HEK293T (cell line): ENCODE measurements at places on chromosomes 5 and 9.

DNA sequence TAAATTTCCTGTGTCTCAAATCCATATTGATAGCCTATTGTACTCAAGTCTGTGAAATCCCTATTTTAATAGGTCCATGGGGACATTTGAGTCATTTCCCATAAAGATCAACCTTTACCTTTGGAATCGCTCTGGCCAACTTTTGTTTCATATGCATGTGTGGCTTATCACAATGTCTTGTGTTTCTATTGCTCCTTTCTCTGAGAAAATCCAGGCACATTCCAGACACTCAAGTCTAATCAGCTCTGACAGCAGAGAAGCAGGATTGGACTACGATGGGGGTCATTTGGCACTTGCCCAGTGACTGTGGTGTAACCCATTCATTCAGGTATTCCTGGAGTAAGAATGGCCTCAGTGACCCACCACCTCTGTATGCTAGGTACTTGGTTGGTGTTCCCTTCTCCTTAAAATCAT, 48.4 kb downstream of the ACTBL2 start:
- no peak for DNase-seq

GRCh38 chr9:132588501-132589147, 6.2 kb downstream of the BARHL1 start:
- DNase-seq = no peak

DNA sequence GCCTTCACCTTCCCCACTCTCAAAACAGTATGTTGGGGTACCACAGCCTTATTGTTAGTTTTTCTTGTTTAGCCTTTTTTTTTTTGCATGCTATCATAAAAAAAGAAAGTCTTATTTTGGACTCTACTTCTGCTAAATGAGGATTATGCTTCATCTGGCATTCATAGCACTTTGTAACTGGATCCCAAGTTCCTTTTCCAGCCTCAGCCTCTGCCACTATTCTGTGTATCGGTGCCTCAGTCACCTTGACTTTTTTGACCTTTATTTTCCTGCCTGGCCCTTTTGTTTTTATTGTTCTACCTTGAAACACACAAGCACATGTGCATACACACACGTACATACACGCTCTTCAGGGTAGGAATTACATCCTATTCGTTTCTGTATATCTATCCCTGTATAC, 8.5 kb upstream of the MAML1 start:
- no peak for DNase-seq

GRCh38 chr5:11494340-11494739, 409.9 kb downstream of the CTNND2 start:
- no peak for DNase-seq

- DNase-seq = no peak
Measured at GRCh38 chr9:94081435-94081834, 2.8 kb upstream of the PTPDC1 start.

DNA sequence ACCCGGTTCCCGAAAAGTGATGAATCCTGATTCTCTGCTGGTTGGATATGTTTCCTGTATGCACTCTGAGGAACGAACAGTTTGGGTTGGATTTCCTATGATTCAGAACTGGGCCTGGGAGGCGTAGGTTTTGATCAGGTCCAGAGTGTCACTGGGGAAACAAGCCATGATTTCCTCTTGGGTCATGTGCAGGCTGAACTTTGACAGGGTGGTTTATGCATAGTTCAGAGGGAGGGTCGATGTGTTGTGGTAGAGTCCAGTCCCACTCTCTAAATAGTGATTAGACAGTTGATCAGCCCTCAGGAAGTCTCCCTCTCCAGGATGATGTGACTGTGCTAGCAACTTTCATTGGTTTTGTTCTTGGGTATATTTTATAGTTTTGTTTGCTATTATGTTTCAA, 17.4 kb downstream of the ATG10 start:
- DNase-seq = no peak

DNA sequence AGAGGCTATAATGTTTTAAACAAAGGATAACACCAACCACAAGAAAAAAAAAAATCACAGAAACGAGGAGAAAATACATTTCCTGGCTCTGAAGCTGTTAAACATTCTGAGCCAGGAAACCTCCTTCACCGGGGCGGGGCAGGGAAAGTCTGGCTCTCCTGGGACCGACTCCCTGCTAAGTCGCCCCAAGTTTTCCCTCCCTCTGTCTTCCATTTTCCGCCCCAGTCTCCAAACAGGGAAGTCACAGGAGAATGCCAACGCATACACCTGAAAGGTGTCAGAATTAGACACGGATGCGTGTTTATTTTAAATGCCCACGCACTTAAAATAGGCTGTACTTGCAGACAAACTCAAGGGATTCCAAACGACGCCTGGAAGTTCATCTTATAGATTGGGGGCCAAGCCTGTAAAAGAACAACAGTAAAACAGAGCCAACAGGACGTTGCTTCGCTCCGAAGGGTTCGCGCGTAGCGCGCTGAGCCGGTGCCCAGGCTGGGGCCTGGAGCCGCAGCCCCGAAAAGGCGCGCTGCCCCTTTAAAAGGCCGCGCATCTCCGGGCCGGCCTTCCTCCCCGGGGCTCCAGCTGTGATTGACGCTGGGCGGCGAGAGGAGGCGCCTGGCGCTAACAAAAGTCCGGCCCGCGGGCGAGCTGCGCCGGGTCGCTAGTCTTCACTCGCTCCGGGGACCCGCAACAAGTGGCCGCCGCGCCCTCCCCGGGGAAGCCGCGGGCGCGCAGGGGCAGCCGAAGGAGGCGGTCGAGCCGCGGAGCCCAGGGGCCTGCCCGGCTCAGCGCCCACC, at the start of gene FBXL7:
Gene FBXL7 (plus strand): TSS at position 653 of the 797 bp plus-strand sequence.
- DNase-seq = peak; percentile 69

DNA sequence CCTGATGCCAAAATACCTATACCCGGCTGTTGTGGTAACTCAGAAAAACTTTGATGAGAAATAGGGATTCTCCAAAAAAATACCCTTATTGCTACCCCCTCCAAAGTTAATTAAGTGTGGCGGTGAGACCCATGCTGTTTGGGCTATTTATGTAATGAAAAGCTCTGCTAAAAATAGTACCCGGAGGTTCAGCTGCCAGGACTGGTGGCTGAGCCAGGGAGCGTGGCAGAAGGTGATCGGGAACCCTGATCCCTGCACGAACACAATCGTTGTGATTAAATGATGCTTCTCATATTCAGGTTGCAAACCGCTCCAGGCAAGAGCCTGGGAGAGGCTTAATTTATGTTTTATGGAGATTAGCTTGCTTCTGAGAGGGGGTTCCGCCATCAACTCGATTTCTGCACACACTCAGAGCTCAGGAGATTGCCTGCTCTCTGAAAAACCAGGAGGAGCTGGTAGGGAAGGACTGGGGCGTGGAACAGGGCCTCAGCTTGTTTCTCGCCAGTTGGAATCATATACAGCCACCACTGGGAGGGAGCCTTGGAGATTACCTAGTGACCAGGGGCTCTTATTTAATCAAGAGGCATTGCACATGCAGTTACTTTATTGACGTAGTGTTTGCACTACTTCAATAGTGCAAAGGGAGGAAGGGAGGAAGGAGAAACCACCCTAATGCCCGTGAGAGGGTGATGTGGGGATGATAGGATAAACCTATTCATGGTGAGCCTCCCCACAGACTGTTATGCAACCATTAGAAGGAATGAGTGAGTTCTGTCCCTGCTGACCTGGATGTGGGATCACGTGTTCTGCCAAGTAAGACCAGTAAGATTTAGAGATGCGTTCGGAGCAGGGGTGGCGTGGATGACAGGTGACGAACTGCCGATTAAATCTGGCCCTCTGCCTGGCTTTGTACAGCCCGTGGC, 23.4 kb downstream of the HRH2 start:
- no peak for DNase-seq

DNA sequence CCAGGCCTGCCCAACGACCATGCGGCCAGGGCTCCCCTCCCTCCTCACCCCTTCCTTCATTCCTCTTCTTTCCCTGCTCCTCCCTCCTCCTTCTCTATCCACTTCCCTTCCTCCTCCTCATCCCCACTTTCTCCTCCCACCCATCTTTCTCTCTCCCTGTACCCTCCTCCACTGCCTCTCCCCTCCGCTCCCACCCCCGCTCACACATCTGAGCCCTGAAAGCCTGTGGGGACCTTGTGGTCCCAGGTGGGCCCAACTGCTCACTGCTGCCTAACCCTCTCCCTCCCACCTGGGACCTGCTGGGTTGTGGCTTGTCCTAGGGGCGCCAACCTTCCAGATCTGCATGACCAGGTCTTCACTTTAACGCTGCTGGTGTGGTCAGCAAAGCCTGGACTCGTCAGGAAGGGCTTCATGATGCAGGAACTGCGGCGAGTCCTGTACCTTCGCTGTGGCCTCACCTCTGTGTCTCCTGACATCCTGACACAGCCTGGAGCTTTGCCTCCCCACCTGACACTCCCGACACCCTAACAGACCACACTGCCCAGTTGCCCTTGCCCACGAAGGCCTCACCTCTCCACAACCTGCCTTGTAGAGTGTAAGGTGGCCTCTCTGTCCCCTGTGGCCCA, 34.6 kb downstream of the C5orf15 start:
- no peak for DNase-seq

DNA sequence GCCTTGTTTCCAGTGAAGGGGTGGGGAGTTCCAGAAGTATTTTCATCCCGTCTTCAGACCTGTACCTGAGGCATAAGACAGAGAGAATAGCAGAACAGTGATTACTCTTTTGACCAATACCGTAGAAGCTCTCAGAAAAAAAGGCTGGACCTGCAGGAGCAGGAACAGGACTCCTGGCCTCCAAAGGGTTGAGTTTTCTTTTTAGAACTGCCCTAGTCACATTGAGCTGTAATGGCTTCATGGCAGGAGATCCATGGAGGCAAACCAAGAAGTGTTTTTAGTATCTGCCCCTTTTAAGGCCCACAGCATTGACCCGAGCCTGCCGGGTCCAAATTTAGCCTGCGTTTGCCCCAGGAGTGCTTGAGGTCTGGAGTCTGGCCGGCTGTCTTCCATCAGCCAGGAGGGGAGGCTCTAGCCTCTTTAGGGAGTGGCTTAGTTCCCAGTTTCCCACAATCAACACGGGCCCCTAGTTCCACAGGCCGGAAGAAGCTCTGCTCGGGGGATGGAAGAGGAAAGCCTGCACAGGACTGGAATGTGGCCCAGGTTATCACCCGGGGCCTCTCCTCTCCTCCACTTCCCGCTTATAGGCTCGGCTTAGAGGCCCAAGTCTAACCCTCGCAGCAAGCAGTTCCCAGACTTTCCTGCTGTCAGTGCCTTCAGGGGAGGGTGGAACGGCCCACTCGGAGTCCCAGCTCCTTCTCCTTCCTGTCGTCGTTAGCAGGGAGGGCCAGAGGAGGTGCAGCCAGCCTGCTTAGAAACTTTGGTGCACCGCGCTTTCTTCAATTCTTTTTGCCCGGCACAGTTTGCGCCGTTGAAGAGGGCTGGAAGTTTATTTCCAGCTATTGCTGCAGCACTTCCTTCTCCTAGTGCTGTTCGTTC, 80.7 kb downstream of the C9orf152 start:
- DNase-seq = no peak

DNA sequence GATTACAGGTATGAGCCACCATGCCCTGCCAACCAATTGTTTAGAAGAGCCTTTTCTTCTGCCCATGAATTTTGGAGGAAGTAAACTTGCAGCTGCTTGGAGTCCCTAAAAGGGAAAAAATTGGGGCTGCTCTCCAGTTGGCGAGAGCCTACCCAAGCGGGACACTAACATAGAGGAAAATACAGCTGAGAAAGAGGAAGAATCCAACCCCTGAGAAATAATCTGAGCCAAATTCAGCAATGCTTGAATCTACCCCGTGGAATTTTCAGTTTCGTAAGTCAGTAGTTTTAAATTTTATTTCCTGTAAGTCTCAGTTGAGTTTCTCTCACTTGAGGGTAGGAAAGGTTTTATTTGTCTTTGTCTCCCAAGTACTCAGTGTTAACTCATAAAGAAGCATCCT, 30.4 kb upstream of the UBTD2 start:
- DNase-seq = no peak

- DNase-seq = no peak
Measured at GRCh38 chr5:86626149-86626548, 8.4 kb downstream of the COX7C start.

- DNase-seq = no peak
Measured at GRCh38 chr5:134553821-134554267, 28.4 kb downstream of the JADE2 start.

GRCh38 chr5:31218978-31219377, 25.5 kb downstream of the CDH6 start:
- no peak for DNase-seq

GRCh38 chr5:73438645-73439470, 9.7 kb downstream of the FOXD1 start:
- DNase-seq = no peak

GRCh38 chr9:272251-273213, 57.9 kb downstream of the DOCK8 start:
- no peak for DNase-seq

GRCh38 chr9:33257276-33257675, 7.2 kb downstream of the BAG1 start:
- no peak for DNase-seq

DNA sequence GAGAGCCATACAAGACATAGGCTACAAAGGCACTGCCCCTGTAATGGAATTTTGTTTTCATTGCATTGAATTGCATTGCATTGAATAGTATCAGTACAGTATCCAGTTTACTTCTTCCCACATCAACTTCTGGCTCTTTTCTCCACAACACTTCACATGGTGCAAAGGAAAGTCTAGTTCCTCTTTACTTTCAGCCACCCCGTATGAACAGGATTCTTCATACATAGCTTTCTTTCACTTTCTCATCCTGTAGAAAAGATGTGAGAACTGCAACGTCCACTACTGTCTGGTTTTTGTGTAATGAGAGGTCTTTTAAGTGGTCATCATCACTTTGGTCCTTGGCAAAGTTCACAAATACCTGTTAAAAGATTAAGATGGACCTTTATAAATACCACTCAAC, 20.2 kb downstream of the NIPSNAP3B start:
- DNase-seq = no peak

GRCh38 chr5:151029179-151030055, 9.0 kb downstream of the GPX3 start:
- no peak for DNase-seq

DNA sequence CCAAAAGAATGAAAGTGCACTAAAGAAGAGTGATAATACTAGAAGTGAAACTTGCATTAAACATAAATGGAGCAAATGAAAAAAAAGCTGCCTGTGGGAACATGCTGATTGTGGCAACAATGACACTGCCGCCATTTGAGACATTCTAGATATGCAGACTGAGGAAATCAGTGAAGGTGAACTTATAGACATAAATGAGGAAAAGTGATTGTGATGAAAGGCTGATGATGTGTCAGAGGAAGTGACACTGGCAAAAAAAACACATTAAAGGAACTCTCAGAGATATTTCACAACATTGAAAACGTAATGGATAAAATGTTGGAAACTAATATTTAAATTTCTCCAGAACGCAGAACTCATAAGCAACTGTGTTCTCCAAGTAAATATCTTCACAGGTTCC, 1.2 kb downstream of the ERCC8 start:
- no peak for DNase-seq

- DNase-seq = no peak
Measured at GRCh38 chr5:133474851-133475590, 137.3 kb downstream of the FSTL4 start.

GRCh38 chr5:143400541-143401226, 2.8 kb downstream of the NR3C1 start:
- no peak for DNase-seq

GRCh38 chr5:139794067-139794846, 1.4 kb upstream of the PSD2 start:
- DNase-seq = no peak
